ENCODE measurements at places on chromosomes 11 and 22.

GRCh38 chr22:42462016-42462415 lies 29.8 kb upstream of the NFAM1 start:
- no peak for DNase-seq

DNA sequence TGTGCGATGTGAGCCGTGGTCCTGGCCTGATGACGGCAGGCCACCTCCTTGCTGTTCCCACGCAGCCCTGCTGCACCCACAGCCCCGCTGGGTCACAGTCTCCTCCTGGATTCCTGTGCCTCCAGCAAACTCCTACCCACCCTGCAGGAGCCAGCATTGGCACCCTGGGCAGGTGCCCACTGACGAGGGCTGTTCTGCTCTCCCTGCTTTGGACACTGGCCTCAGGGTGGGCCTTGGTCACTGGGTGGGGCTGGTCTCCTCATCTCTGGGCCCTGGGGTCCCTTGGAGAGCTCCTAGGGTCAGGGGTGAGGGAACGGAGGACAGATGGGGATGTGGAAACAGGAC lies 12.7 kb downstream of the TSPAN4 start:
- DNase-seq: no peak

DNA sequence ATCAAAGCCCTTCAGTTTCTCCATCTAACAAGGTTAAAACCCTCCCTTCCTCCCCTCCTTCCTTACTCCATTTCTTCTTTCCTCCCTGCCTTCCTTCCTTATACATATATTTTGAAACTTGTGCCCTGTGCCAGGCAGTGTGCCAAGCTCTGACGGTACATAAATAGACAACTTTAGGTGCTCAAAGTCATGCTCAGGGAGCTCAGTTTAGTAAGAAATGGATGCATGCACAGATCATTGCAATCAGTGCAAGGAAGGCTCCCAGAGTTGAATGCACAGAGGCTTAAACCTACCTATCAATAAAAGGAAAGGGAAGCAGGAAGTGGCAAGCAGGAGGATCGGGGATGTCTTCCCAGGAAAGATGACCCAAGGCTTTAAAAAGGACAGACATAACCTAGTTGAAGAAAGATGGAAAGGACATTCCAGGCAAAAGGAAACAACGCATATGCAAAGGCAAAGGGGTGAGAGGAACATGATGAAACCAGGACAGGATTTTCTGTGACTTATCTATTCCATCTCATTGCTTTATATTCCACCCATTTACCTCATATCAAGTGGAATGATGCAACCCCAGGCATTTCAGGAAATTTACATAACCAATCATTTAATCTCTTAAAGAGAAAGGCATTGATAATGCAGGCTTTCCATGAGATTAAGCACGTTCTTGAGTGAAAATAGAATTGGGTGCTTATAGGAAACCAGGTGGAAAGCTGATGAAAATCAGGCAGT lies 13.2 kb downstream of the FZD4 start:
- no peak for DNase-seq

DNA sequence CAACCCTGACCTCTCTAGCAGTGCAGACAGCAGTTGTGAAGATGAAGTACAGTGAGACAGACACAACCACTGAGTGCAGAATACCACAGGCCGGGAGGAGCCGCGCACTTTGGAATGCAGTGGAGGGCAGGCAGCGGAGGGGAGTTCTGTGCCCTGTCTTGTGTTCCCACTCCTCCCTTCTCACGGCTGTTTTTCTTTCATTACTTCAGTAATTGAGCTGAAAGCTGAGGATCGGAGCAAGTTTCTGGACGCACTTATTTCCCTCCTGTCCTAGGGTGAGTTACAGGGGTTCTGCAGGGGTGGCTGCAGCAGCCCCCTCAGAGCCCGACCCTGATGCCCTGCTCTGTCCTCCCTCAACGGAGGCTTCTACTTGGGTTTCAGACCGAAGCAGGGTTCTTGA lies 5.6 kb downstream of the CLDN5 start:
- DNase-seq: no peak

- no peak for DNase-seq
Observed at GRCh38 chr11:114182471-114183043, 113.6 kb upstream of the NNMT start.

DNA sequence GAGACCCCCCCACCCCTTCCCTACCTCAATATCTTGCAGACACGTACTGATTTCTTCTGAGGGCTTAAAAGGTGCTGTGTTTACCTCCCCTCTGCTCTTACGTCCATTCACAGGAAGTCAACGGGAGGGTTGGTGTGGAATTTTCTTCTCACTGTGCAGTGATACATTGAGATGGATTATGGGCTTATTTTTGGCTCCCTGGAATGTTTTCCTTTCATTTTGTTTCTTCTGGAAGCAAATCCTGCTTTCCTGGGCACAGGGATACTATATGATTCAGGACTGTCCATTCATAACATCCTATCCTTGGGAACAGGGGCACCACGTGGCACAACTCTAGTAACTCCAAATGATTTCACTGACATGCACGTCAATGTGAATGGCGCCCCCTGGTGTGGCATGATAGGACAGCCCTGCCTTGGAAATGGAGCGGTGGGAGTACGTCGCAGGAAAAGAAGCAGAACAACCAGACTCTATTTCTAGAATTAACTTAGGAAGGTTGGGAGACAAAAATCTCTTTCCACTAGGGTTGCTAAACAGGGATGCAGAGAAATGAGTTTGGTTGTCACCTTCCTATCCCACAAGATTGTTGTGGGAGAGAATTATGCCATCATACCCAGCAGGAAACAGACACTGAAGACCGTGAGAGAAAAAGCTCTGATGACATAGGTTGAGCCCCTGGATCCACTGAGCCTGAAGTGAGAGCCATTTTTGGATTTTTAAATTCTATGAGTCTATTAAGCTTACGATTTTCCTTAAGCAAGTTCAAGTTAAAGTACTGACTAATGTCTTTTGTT lies 146.5 kb upstream of the RAG2 start:
- DNase-seq: peak; percentile 47

DNA sequence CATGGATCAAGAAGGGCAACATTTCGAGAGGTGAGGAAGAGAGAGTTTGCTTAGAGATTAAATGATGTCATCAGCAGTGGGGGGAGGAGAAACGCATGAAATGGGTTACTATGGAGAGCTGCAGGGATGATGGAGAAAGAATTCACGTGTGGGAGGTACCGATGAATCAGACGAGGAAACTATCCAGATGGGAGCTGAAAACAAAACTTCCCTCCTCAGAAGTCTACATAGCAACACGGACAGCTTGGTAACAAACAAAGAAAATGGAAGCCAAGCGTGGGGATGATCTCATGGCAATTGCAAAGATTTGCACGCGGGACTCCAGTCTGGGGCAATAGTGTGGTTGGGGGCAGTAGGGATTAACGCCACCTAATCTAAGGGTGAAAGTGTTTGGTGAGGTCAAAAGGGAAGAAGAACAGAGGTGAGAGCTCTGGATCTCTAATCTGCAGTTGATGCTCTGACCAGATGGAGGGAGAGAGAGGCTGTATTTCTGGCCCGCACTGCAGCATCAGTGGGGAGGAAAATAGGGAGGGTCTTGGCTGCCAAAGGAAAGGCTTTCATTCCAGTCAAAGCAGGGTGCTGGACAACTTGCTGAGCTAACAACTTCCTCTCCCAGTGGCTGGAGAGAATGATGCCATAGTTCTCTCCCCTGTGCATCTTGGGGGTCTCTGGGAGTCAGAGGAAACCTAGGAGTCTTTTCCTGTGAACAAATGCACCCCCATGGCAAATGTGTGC lies 43.4 kb upstream of the CSNK2A3 start:
- peak; percentile 99 for DNase-seq

- DNase-seq: no peak
Observed at GRCh38 chr11:47843361-47844055, 4.6 kb downstream of the NUP160 start.

DNA sequence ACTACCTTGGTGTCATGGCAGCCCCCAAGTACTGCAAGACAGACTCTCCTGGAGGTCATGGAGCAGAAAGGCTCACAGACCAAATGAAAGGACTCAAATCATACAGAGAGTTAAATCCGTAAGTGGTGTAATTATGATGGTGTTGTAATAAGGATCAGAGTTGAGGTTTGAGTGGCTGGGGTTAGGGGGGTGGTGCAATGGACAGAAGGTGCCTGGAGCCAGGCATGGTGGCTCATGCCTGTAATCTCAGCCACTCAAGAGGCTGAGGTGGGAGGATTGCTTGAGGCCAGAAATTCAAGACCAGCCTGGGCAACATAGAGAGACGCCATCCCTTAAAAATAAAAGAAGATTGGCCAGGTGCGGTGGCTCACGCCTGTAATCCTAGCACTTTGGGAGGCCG lies 18.7 kb downstream of the ART5 start:
- no peak for DNase-seq

- peak; percentile 13 for DNase-seq
Observed at GRCh38 chr11:95585069-95585751, 204.4 kb downstream of the FAM76B start.

DNA sequence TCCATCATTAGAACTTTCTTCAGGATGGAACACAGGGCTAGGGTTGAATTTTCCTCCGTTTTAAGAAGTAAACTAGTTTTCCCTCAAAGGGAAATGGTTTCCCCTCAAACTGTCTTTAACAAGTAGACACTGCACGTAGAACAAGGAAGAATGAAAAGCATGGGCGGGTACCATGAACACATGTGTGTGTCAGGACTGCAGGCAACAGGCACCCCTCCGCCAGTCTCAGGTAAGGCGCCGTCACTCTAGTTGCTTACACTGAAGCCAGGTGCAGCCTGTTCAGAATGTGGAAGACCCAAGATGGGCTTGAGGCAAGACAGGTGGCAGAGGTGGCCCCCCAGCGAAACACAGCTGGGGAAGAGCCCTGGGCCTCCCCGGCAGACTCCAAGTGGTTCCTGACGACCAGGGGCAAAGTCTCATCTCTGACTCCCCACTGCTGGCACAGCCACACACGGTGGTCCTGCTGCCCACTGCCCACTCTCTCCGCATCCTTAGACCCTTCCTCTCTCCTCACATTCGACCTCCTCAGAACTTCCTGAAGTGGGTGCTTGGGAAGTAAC lies 25.4 kb upstream of the MOB2 start:
- no peak for DNase-seq
